ENCODE measurements at places on chromosomes 3 and 15. TPM values are rescaled to one million over a fixed set of nuclear protein-coding genes. Genes with fewer than 3 reads are reported as not detected.

SLC12A1 gene
- not detected for total RNA-seq

COL8A1 gene
- 18.5 TPM for total RNA-seq

MOBP gene
- not detected for total RNA-seq

LRRC31 gene
- not detected for total RNA-seq

ADAMTS7 gene
- total RNA-seq, result 13.2 TPM

SNUPN gene
- total RNA-seq, result 22.0 TPM

RTF1 gene
- total RNA-seq, result 26.8 TPM

CHRM5 gene
- not detected for total RNA-seq

Data from mesenteric fat pad (tissue), 1 donor.